ENCODE measurements at places on chromosomes 4 and X.

- no peak for DNase-seq
Observed at GRCh38 chrX:153411255-153411987, at the start of gene ZFP92. Gene ZFP92, plus strand, starts transcription at chrX:153411472. Its CDS starts 6,851 bp downstream, at chrX:153418323.

DNA sequence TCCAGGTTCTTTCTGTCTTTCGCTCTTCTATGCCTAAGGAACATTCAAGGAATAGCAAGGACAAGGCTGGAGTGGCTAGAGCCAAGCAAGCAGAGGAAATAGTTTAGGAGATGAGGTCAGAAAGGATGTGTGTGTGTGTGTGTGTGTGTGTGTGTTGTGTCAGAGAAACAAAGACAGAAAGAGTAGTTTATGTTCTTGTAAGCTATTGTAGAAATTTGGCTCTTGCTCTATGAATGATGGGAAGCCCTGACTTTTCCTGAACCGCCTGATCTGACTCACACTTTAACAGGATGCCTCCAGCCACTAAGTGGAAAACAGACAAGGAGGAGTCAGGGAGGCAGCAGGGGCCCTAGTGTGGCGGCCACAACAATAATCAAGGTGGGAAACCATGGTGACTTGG, 39.7 kb downstream of the LGI2 start:
- no peak for DNase-seq

DNA sequence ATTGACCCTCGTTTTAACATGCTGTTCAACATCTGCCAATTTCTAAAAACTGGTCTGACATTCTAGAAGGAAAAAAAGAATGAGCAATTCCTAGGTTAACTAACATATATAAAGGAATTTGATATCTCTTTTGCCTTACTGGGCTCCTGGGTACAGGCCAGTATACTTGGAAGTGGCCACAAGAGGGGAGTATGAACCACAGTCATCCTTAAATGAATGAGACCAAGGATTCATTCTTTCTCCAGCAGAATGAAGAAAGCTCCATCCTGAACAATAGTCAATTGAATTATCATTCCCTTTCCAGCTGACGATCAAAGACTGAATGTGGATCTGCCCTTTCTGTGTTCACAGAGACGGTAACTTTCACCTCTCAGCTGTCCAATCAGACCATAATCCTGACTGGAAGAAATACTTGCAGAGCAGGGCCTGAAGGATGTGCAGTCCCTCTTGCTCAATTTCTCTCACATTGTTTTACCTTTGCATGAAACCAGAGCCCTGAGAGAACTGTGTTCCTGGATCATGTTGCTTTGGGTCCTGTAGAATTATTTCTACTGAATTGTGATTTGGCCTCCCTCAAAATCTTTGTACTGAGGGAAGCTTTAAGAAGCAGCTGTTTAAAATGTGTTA, 14.8 kb upstream of the SPARCL1 start:
- no peak for DNase-seq

DNA sequence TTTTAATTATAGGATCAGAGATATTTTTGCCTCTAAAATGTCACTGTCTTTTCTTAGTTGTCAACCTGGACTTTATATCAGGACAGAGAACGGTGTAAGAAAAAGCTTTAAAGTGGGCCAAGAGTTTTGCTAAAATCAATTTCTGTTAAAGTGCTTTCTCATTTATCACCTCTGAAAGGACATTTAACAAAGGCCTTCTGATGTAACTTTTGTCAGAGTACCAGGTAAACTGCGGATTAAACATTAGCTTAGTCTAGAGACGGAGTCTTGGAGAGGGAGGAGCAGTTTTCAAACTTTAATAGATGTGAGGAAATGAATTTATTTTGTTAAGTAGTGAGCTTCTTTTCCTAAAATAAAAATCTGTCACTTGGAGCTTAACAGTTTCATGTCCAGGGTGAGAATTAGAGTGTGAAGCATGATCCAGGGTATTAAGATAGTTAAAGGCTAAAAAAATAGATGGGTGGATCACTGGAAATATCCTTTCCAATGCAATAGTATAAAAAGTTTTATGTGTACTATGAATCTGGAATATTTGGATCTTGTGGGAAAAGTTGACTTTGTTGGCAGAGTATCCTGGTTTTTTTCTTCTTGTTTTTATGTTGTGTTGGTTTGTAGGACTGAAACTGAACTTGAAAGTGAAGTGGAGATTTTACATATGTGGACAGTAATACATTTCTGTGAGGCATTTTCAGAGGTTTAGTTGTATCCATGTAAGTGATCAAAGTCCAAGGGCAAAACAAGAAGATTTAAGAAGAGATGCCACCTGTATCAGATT, 33.6 kb upstream of the BMPR1B start:
- no peak for DNase-seq

DNA sequence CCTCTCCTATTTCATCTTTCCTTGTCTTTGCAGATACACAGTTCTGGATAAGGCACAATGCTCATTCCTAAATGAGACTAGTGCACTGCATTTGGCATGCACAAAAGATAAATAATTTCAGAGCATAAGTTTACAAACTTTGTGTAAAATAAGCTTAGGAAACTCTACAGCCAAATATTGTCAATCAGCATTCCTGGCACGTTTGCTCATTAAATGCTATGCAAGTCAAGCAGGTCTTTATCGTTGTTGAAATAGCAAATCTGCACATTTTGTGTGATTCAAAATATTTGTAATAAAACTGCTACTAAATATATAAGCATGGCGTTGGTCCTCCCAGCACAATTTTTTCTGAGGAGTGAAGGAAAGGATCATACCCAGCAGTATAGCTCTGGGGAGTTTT, 322.1 kb upstream of the NOCT start:
- no peak for DNase-seq
